ENCODE measurements at places on chromosomes 16 and 17.

- DNase-seq = no peak
These were observed 3.2 kb upstream of the ARL6IP1 start for GRCh38 chr16:18804540-18804939.

DNA sequence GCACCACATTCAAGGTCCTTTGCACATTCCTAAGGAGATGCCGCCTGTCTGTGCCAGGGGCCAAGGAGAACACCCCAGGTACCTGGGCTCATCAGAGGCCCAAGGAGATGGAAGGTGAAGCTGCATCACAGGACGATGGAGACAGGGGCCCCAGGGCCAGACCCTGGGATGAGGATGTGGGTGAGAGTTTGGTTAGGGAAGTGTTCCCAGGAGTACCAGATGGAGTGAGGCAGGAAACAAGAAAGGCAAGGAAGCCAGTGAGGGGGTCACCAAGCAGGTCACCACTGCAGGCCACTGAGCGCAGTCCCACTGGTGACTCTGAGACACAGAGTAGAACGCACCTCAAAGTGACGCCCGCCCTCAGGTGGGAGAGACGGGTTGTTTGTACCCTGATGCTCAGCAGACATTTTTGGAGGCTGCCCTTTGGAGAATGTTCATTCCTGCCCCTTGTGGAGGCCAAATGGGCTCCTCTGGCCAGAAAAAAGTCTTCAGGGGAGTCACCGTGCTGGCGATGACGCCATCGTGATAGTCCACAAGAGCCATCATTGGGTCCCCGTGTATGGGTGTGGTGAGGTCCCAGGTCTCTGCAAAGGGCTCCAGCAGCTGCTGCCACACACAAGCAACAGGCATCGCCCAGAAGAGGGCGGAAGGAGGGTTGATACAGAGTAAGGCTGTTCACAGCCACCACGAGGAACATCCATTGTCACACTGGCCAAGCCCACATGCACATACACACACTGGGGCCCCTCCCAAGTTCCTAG is 57.5 kb downstream of the BEAN1 start:
- DNase-seq = no peak

DNA sequence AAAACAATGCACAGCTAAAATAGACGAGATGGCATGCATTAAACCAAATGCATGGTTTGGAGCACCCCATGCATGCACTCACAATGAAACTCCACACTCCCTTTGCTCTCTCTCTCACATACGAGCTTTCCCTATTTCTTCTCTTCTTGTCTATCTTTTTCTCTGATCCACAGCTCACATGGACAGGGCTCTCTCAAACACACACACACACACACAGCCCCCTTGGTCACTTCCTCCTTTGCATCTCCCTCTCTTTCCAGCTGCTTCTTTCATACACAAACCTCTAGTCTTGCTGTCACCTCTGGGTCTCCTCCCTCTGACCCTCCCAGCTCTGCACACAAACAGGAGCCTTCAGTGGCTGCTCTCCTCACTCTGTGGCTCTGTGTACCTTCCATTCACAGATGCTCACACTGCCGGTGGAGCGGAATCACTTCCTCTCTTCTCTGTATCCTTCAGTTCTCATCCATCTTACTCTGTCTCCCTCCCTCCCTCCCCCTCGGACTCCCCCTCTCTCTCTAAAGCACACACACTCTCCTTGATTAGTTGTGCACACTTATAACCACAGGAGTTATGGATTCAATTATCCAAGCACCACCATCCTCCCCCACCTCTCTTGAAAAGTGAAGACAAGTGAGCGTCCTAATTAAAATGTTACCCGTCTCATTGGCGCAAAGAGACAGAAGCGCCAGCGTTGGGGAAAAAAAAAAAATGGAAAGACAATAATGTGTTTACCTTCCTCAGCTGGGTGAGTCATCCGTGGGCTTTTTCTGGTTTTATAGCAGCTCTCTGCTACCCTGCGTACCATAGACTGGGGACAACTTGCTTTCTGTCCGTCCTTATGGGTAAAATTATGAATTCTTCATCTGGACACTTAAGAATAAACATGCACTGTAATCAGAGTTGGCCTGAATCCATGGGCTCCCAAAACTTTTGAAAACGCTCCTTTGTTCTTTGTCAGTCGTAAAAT is 90.8 kb downstream of the SHISA6 start:
- DNase-seq = no peak

GRCh38 chr17:6096201-6097004 is 26.2 kb downstream of the WSCD1 start:
- no peak for DNase-seq

DNA sequence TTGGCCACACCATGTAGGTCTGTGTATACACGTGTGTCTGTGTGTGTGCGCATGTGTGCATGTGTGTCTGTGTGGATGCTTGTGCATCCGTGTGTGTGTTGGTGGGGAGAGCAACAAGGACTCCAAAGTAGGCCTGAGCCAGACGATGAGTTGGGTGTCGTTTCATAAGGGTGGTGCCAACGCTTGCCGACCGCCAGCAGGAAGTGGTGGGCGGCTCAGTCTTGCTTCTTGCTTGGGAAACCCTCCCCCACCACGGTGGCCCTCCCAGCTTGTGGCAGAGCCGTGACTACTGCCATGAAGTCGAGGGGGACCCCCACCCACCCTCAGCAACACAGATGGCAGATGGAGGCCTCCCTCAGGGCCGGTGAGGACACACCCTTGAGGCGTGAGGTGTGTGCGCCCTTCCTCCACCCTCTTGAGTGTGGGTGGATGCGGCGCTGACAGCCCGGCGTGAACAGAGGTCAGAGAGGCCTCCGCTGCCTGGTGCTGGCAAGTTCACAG is 17.5 kb downstream of the SBK1 start:
- DNase-seq = peak; percentile 90

GRCh38 chr16:80790751-80791150 is 13.6 kb downstream of the CDYL2 start:
- DNase-seq = no peak

GRCh38 chr17:81419319-81419885 is 24.1 kb downstream of the BAHCC1 start:
- DNase-seq = no peak

DNA sequence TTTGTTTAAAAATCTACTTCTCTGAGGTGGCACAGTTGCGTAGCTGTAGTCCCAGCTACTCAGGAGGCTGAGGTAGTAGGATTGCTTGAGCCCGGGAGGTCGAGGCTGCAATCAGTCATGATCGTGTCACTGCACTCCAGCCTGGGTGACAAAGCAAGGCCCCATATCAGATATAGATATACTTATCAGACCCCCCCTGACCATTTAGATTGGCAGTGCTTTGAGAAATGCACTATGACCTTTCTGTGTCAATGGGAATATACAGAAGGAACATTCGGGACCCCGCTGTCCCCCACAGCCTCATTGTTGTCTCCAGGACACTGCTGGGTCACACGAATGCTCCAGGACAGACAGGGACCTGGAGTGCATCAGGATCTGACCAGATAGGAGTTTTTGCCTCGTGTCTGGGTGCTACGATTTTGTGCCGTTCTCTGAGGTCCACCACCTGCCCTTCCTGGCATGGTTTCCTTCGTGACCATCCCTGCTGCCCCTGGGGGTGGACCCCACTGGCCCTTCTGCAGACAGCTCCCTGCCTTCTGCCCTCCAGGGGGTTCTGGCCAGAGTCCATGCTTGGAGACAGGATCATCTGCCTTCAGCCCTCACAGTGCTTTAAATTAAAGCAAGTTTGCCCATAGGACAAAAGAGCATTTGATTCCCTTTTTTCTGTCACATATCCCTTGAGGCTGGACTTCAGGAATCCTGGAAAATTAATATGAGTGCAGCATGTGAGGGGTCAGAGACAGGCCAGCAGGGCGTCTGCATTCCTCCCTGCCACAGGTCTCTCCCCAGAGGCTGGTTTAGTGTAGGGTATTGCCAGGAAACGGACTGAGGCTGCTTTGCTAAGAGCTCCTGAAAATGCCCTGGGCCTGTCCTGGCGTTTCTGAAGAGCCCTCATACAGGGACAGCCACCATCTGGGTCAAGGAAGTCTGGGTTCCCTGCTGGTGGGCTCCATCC is 19.3 kb downstream of the PLD6 start:
- no peak for DNase-seq

DNA sequence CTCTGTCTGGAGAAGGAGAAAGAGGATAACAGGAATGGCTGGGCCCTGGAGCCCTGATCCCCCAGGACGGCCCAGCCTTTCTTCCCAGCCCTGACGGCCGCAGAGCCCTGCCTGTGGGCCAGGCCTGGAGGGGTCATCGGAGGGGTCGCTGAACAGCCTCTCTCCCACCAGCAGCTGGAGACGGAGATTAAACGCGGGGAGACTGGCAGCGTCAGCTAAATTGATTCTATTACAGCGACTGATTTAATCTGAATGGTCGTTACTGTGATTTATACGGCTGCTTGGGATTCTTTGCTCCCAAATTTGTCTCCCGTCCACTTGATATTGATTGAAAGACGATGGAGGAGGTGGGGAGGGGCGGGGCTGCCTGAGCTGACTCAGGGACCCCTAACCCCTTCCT is 7.1 kb upstream of the CDH15 start:
- DNase-seq = no peak

Measured in activated CD4-positive, alpha-beta T cell treated with anti-CD3 and anti-CD28 coated beads, Interleukin-2, amount 10 ng/mL, durations not matched to agents 7 days and 5 days (primary cell).